ENCODE measurements at places on chromosomes 5 and 9. TPM values are rescaled to one million over a fixed set of nuclear protein-coding genes. Genes with fewer than 3 reads are reported as not detected.

- peak; percentile 60 for DNase-seq
These were observed 71.9 kb upstream of the RANBP3L start for GRCh38 chr5:36373527-36374086.

- DNase-seq: no peak
These were observed 544.1 kb downstream of the RAB3C start for GRCh38 chr5:59126708-59127573.

GRCh38 chr5:160289356-160289651 lies 23.1 kb downstream of the CCNJL start:
- no peak for DNase-seq

DNA sequence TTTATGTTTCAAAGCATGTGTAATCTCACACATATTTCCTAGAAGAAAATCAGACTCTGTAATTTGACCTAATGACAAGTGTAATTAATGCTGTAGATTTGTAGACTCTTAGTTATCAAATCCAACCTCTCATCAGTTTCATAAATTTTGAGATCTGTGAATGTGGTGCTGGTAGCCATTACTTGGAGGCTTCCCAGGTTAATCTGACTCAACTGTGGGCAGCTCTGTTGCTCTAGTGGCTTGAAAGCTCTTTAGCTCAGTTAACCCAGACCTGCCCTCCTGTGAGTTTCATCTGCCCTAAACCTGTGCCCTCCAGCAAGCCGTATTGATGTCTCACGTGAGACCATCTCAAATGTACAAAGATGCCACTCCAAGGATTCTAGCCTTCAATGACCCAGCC lies 323.4 kb downstream of the FBXL7 start:
- DNase-seq: peak; percentile 27

Gene PCDHB1
- total RNA-seq: not detected

Gene OLFM1
- total RNA-seq: under 0.01 TPM

Gene CDC20B
- total RNA-seq: not detected

All from osteoblast (primary cell).